A549 treated with dexamethasone at 1 μM for 4 hours (cell line): ENCODE measurements at places on chromosomes 7 and 10. TPM values are rescaled to one million over a fixed set of nuclear protein-coding genes. Genes with fewer than 3 reads are reported as not detected.

IDI2 gene
- 0.07 TPM in 1 of 5 replicates, not detected in the others for total RNA-seq

ERV3-1 gene
- 1.9 to 3.7 TPM (median 3.1 TPM) in 5 replicates for total RNA-seq

CALML5 gene
- not detected in 5 replicates for total RNA-seq

CPN1 gene
- total RNA-seq, result 0.19 to 0.54 TPM (median 0.36 TPM) in 5 replicates

CAV1 gene
- total RNA-seq, result 574 to 718 TPM (median 675 TPM) in 5 replicates

ALKBH4 gene
- 9.4 to 12.9 TPM (median 11.0 TPM) in 5 replicates for total RNA-seq

GJD4 gene
- 0.05 to 0.06 TPM in 2 of 5 replicates, not detected in the others for total RNA-seq

ANK3 gene
- 0.41 to 1.2 TPM (median 0.69 TPM) in 5 replicates for total RNA-seq

FAM131B gene
- total RNA-seq, result 0.25 to 0.38 TPM (median 0.34 TPM) in 5 replicates

INMT gene
- total RNA-seq, result not detected in 5 replicates

XRCC2 gene
- total RNA-seq, result 3.7 to 5.6 TPM (median 5.2 TPM) in 5 replicates

PIK3CG gene
- total RNA-seq, result not detected in 5 replicates

PRF1 gene
- total RNA-seq, result 0.02 to 0.16 TPM (median 0.05 TPM) in 3 of 5 replicates, not detected in the others

SEMA3D gene
- total RNA-seq, result 0.04 to 0.10 TPM (median 0.07 TPM) in 5 replicates

UPK3B gene
- 10.2 to 20.0 TPM (median 18.4 TPM) in 5 replicates for total RNA-seq

ZNF488 gene
- 10.6 to 13.9 TPM (median 13.1 TPM) in 5 replicates for total RNA-seq

SPDYE8 gene
- total RNA-seq, result not detected in 5 replicates

OR2A7 gene
- total RNA-seq, result not detected in 5 replicates

TRIP6 gene
- total RNA-seq, result 38.6 to 50.0 TPM (median 46.4 TPM) in 5 replicates

HTRA1 gene
- total RNA-seq, result 50.2 to 65.4 TPM (median 53.2 TPM) in 5 replicates

CACNB2 gene
- not detected in 5 replicates for total RNA-seq

LHFPL3 gene
- not detected in 5 replicates for total RNA-seq

KCNIP2 gene
- total RNA-seq, result 0.54 to 0.87 TPM (median 0.70 TPM) in 5 replicates

WASHC2C gene
- total RNA-seq, result 18.1 to 21.6 TPM (median 19.3 TPM) in 5 replicates

ITPRIP gene
- 49.0 to 73.5 TPM (median 70.3 TPM) in 5 replicates for total RNA-seq

NAPEPLD gene
- 2.7 to 4.9 TPM (median 3.7 TPM) in 5 replicates for total RNA-seq

DLG5 gene
- 30.5 to 46.8 TPM (median 43.4 TPM) in 5 replicates for total RNA-seq

FFAR4 gene
- 0.06 to 0.13 TPM (median 0.09 TPM) in 5 replicates for total RNA-seq

FAM25C gene
- 0.57 to 4.1 TPM (median 2.0 TPM) in 4 of 5 replicates, not detected in the other for total RNA-seq

SH2B2 gene
- 1.4 to 3.5 TPM (median 2.7 TPM) in 5 replicates for total RNA-seq

NFE2L3 gene
- total RNA-seq, result 8.1 to 10.4 TPM (median 8.7 TPM) in 5 replicates

ITPRID1 gene
- not detected in 5 replicates for total RNA-seq

TUBAL3 gene
- 0.18 to 0.24 TPM (median 0.24 TPM) in 5 replicates for total RNA-seq

CD36 gene
- total RNA-seq, result 0.06 to 0.15 TPM (median 0.08 TPM) in 4 of 5 replicates, not detected in the other

FBXL13 gene
- total RNA-seq, result 0.09 to 0.62 TPM (median 0.31 TPM) in 5 replicates

CPA4 gene
- 3.7 to 6.3 TPM (median 4.6 TPM) in 5 replicates for total RNA-seq

GLI3 gene
- 0.05 to 0.45 TPM (median 0.19 TPM) in 5 replicates for total RNA-seq

RPEL1 gene
- 0.05 TPM in 2 of 5 replicates, not detected in the others for total RNA-seq

ABCF2 gene
- 53.6 to 63.8 TPM (median 60.7 TPM) in 5 replicates for total RNA-seq

GPNMB gene
- 2.8 to 4.6 TPM (median 3.4 TPM) in 5 replicates for total RNA-seq

JAZF1 gene
- total RNA-seq, result 4.4 to 7.7 TPM (median 6.6 TPM) in 5 replicates

MICALL2 gene
- total RNA-seq, result 12.1 to 22.7 TPM (median 20.7 TPM) in 5 replicates

FRMPD2 gene
- 0.03 to 0.06 TPM (median 0.06 TPM) in 3 of 5 replicates, not detected in the others for total RNA-seq

BNIP3 gene
- total RNA-seq, result 43.0 to 46.1 TPM (median 44.6 TPM) in 5 replicates

PCGF5 gene
- 44.6 to 53.3 TPM (median 47.7 TPM) in 5 replicates for total RNA-seq

SP4 gene
- total RNA-seq, result 0.92 to 2.0 TPM (median 1.5 TPM) in 5 replicates

LRMDA gene
- 2.6 to 4.0 TPM (median 3.6 TPM) in 5 replicates for total RNA-seq

CPEB3 gene
- total RNA-seq, result 0.30 to 0.51 TPM (median 0.34 TPM) in 5 replicates

CCDC172 gene
- total RNA-seq, result not detected in 5 replicates

ZNF800 gene
- total RNA-seq, result 10.1 to 16.3 TPM (median 12.4 TPM) in 5 replicates

GPR85 gene
- not detected in 5 replicates for total RNA-seq

CLDN3 gene
- 1.3 to 3.6 TPM (median 3.0 TPM) in 5 replicates for total RNA-seq

SYT15 gene
- 1.5 to 3.1 TPM (median 3.0 TPM) in 5 replicates for total RNA-seq

KCP gene
- total RNA-seq, result 0.07 to 0.22 TPM (median 0.15 TPM) in 5 replicates

STARD3NL gene
- total RNA-seq, result 52.9 to 64.7 TPM (median 57.2 TPM) in 5 replicates

HYAL4 gene
- 0.04 TPM in 1 of 5 replicates, not detected in the others for total RNA-seq

WEE2 gene
- not detected in 5 replicates for total RNA-seq
